Astrocyte of the cerebellum (primary cell): ENCODE measurements at places on chromosomes 11 and 22.

DNA sequence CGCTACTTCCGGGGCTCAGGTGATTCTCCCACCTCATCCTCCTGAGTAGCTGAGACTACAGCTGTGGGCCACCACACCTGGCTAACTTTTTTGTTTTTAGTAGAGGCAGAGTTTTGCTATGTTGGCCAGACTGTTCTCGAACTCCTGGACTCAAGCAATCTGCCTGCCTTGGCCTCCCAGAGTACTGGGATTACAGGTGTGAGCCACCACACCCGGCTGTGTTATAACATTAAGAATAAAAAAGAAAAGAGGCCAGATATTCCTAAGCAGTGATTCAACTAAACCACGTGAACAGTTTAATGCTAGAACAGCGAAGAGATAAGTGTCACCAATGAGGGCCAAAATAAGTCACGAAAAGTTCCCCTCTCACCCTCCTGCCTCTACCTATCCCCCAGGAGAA lies 3.7 kb downstream of the PRDM10 start:
- DNase-seq, result no peak

DNA sequence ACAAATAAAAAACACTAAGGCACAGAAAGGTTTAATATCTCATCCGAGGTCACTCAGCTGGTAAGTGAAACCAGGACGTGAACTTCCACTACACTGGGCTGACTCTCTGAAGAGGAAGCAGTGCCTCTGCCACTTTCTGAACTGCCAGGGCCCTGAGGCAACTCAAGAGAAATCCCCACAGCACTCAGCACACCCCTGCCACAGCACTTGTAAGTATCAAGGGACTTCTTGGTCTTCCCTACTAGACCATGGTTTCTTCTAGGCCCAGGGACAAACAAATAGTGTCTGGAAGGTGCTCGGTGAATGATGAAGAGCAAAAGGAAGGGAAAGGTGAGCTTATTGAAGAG lies 49.7 kb downstream of the RPL27A start:
- DNase-seq, result no peak

DNA sequence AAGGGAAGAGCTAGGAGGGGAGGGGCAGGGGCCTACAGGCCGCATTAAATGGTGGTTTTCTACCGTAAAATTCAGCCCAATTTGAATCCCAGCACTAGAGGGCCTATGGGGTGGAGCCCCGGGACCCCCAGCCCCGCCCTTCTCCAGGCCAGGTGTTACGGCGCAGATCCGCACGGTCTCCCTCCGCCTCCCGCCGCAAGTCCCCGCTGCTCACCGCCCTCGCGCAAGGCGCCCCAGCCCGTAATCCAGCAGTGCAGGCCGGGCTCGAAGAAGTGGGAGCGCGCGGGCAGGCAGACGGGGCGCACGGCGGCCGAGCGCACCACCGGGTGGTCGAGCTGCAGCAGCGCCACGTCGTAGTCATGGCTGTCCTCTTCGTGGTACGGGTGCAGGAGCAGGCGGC lies 17.3 kb downstream of the KCTD17 start:
- DNase-seq, result no peak

DNA sequence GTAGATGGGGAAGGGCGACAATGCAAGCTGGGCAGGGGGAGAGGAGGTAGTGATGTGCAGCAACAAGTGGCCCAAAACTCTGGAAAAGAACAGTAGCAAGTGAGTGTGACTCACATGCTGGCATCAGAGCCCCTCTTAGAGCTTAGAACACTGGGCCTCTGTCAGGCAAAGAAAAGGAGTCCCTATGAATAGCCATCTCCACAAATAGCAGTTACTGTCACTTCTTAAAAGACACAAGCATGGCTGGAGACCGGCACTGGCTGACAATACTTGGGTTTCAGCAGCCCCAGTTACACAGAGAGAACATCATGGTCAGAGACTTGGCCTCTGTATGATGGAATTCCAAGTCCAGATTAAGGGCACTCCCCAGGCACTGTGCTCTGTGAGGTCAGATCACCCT lies 58.2 kb downstream of the PRCP start:
- DNase-seq, result no peak

GRCh38 chr22:43749473-43749872 lies 62.6 kb downstream of the EFCAB6 start:
- DNase-seq, result no peak
